ENCODE measurements at places on chromosomes 11 and 22. TPM values are rescaled to one million over a fixed set of nuclear protein-coding genes. Genes with fewer than 3 reads are reported as not detected.

ANO5 gene
- polyA plus RNA-seq = 3.5 TPM

HIKESHI gene
- polyA plus RNA-seq = 38.0 TPM

SPDYC gene
- polyA plus RNA-seq = not detected

OR51A7 gene
- not detected for polyA plus RNA-seq

C11orf52 gene
- 0.68 TPM for polyA plus RNA-seq

MS4A3 gene
- polyA plus RNA-seq = not detected

SLC22A8 gene
- not detected for polyA plus RNA-seq

OR4P4 gene
- polyA plus RNA-seq = not detected

- no peaks in the 10 kb centered on the region for H3K36me3 ChIP-seq
- H3K4me3 ChIP-seq = no peak overlapping the region
- no peak overlapping the region for H3K27ac ChIP-seq
- no peak for DNase-seq
- H3K27me3 ChIP-seq = no peaks in the 10 kb centered on the region
- H3K4me1 ChIP-seq = no peaks in the 10 kb centered on the region
These were observed 73.1 kb upstream of the GDPD4 start for GRCh38 chr11:77374611-77375031.

- H3K36me3 ChIP-seq = no peaks in the 10 kb centered on the region
- no peaks in the 10 kb centered on the region for H3K4me1 ChIP-seq
These were observed 6.3 kb upstream of the OR5B2 start for GRCh38 chr11:58434217-58434616.

DNA sequence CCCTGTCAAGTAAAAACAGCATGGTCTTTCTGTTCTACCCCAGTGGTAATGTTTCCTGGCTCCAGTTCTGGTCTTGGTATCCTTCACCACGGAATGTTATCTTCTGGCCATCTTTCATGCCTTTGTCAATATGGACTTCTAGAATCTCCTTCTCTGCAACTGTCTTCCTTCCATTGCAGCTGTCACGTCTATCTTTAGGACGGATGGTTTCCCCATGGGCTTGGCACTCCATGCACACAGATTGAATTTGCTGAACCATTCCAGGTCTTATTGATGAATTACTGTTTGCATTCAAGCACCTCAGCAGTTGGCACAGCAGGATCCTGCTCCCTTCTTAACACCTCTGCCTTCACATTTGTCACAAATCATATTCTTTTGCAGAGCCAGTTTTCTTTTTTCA, 44.9 kb upstream of the SLC25A18 start:
- H3K36me3 ChIP-seq = no peaks in the 10 kb centered on the region
- H3K27me3 ChIP-seq = no peaks in the 10 kb centered on the region
- no peak overlapping the region for H3K27ac ChIP-seq
- no peaks in the 10 kb centered on the region for H3K4me1 ChIP-seq
- no peak for DNase-seq

DNA sequence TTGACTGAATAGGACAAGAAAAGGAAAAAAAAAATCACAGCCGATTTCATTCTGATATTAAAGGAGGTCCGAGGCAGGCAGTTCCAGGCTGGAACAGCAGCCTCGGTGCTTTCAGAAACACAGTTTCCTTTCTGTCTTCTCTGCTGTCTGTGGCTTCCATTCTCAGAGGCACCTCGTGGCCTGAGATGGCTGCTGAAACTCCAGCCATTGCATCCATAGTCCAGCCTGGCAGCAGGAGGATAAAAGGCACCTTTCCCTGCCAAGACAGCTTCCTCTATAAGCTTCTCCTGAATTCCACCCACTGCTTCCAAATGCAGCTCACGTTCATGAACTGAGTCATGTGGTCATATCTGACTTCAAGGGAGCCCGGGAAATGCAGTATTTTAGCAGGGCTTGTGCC, 390.5 kb downstream of the TBC1D22A start:
- peaks cover 10% of the 10 kb centered on the region for H3K4me1 ChIP-seq
- H3K36me3 ChIP-seq = no peaks in the 10 kb centered on the region
- no peaks in the 10 kb centered on the region for H3K27me3 ChIP-seq
- DNase-seq = no peak
- H3K27ac ChIP-seq = no peak overlapping the region

DNA sequence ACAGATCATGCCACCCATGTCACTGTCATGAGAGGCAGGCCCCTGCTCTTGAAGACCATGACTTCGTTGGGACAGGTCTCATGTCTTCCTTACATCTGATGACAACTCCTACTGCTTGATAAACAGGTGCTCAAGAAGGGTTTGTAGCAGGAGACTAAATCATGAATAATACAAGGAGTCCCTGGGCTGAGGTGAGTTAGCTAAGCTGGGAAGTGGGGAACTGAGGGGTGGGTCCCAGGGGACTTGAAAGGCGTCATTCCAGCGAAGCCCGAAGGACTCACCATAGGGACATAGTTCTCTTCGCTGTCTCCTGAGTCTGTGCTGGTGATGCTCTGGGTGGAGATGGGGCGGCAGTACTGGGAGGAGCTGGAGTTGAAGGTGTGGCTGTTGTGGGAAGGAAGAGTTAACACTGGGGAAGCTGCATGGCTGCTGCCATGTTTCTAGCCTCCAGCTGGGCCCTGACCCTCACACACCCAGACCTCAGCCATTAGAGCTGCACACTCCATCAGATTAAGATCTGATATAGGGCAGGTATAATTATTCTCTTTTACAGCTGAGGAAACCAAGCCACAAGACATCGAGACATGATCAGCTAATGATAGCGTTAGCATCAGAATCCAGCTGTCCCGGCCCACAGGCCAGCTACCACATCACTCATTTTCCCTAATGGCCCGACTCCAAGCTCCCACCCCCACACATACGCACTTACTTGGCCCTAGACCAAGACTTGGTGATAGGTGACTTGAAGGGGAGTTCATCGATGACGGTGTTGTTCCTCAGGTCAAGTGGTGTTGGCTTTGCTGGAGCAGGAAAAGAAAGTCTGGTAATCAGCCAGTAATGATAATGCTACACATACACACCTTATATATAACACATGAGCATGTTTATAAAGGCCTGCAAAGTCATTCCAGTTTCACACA, 32.9 kb downstream of the USP35 start:
- H3K36me3 ChIP-seq = no peaks in the 10 kb centered on the region
- H3K27ac ChIP-seq = no peak overlapping the region
- H3K4me3 ChIP-seq = no peak overlapping the region
- H3K4me1 ChIP-seq = peaks cover 4% of the 10 kb centered on the region

- no peak overlapping the region for H3K27ac ChIP-seq
- DNase-seq = no peak
- no peaks in the 10 kb centered on the region for H3K36me3 ChIP-seq
- H3K4me1 ChIP-seq = peaks cover 9% of the 10 kb centered on the region
- no peaks in the 10 kb centered on the region for H3K27me3 ChIP-seq
These were observed 217.9 kb downstream of the TMEM135 start for GRCh38 chr11:87255589-87255988.

DNA sequence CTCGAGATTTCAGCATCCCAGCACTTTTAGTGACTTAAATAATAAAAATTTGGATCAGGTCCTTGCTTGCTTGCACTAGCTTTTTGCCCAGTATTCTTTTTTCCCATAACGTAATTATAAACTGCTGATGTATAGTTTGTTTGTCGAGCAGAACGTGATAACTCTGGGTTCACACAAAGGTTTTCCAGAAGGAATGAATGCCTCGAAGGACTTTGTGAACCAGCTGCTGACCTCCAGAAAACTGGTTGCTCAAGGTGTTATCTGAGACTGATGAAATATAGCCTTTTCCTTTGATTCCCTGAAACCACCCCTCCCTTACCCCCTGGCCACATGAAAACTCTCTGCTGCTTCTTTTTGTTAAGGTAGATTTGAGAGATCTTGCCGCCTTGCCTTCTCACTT, 229.1 kb upstream of the CARD18 start:
- no peak for DNase-seq
- no peaks in the 10 kb centered on the region for H3K4me1 ChIP-seq
- no peak overlapping the region for H3K27ac ChIP-seq
- H3K27me3 ChIP-seq = no peaks in the 10 kb centered on the region
- no peaks in the 10 kb centered on the region for H3K36me3 ChIP-seq

DNA sequence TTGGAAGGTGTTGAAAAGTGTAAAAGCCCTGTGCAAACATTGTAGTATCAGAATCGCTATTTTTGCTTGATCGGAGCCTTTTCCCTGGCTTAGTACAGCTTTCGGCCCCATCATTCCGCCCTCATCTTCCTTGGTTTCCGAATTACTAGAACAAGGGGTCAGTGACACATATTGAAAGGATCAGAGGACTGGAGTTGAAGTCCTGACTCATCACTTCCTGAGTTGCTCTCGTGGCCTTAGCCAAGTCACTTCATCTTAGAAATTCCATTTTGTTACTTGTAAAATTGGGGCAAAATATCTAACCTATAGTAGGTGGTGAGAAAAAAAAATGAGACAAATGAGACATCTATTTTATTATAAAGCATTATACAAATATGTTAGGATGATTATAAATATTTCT, 375.0 kb downstream of the NTM start:
- no peaks in the 10 kb centered on the region for H3K36me3 ChIP-seq
- no peaks in the 10 kb centered on the region for H3K27me3 ChIP-seq
- no peaks in the 10 kb centered on the region for H3K4me1 ChIP-seq
- no peak overlapping the region for H3K27ac ChIP-seq

GRCh38 chr11:32817181-32817851, 12.4 kb upstream of the PRRG4 start:
- no peak for DNase-seq
- H3K27ac ChIP-seq = no peak overlapping the region
- H3K4me3 ChIP-seq = no peak overlapping the region
- no peaks in the 10 kb centered on the region for H3K4me1 ChIP-seq
- H3K36me3 ChIP-seq = no peaks in the 10 kb centered on the region

- peaks cover 33% of the 10 kb centered on the region for H3K4me1 ChIP-seq
- H3K4me3 ChIP-seq = no peak overlapping the region
These were observed 24.7 kb downstream of the SIK3 start for GRCh38 chr11:117073539-117073938.

GRCh38 chr22:28188178-28188879, 269.3 kb upstream of the PITPNB start:
- no peaks in the 10 kb centered on the region for H3K36me3 ChIP-seq
- DNase-seq = no peak
- H3K27ac ChIP-seq = no peak overlapping the region

- no peak overlapping the region for H3K27ac ChIP-seq
- DNase-seq = no peak
- H3K36me3 ChIP-seq = no peaks in the 10 kb centered on the region
- H3K4me1 ChIP-seq = no peaks in the 10 kb centered on the region
These were observed 241.3 kb upstream of the LARGE1 start for GRCh38 chr22:34161431-34162123.

- H3K4me1 ChIP-seq = no peaks in the 10 kb centered on the region
- no peak overlapping the region for H3K4me3 ChIP-seq
- no peak overlapping the region for H3K27ac ChIP-seq
- DNase-seq = no peak
- H3K36me3 ChIP-seq = no peaks in the 10 kb centered on the region
- H3K27me3 ChIP-seq = no peaks in the 10 kb centered on the region
These were observed 34.2 kb downstream of the MACROD1 start for GRCh38 chr11:64131683-64132190.

DNA sequence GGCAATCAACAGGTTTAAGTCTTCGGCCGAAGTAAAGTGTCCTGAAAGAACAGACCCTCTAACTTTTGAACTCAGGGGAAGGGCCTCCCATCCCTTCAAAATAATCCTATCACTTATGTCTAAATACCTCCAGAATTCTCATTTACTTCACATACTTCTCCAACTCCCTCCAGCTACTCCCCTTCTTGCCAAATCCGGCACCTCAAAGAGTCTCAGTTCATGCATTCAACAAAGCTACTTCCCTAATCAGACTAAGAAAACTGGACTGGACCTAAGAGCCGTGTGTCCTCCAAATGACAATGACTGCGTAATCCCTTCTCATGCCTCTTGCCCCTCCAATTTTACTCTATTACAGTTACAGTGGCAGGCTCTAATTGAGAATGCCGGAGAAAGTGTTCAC, 1.3 kb downstream of the DDB1 start:
- no peak for DNase-seq
- H3K4me3 ChIP-seq = peak overlapping the region; percentile 99
